ENCODE measurements at places on chromosomes 5 and 9. TPM values are rescaled to one million over a fixed set of nuclear protein-coding genes. Genes with fewer than 3 reads are reported as not detected.

Gene SOX30
- total RNA-seq: not detected

Gene ANKRD18A
- total RNA-seq: 5.6 TPM

DNA sequence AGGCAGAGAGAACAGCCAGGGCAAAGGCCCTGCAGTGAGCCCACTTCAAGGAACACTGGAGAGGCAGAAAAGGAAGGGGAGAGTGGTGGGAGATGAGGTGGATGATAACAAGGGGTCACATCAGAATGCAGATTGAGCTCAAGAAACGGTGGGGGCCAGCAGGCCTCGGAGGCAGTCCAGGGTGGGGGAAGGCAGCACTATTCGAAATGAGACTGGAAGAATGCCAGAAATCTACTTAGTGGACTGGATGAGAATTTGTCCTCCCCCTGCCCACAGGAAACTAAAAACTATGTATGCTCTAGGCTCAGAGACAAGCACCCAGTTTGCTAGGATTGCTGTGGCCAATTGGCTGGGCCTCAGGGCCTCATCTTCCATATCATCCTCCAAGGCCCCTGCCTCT lies 148.7 kb downstream of the ADAMTS12 start:
- DNase-seq: no peak

Gene HTR1A
- not detected for total RNA-seq

DNA sequence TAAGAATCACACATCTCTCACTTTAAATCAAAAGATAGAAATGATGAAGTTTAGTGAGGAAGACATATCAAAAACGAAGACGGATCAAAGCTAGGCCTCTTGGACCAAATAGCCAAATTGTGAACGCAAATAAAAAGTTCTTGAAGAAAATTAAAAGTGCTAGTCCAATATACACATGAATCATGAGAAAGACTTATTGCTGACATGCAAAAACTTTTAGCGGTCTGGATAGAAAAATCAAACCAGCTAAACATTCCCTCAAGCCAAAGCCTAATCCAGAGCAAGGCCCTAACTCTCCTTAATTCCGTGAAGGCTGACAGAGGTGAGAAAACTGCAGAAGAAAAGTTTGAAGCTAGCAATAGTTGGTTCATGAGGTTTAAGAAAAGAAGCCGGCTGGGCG lies 164.4 kb upstream of the PANK3 start:
- DNase-seq: no peak

Gene PDGFRB
- 1.5 TPM for total RNA-seq

DNA sequence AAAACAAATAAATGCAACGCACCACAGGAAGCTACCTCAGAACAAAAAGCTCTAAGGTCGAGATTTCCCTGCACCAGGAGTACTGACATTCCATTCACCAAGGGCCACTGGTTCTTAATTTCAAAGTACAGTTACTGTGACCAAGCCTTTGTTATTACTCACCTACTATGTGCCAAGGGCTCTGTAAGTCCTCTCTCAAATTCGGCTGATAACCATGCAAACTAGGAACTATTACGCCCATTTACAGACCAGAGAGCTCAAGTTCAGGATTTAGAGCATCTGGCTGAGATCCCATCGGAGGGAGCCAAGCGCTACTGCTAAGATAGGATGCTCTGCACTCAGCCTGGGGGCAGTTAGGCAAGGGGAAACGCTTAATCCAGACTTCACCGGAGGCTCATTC lies 5.6 kb downstream of the MYO10 start:
- no peak for DNase-seq

DNA sequence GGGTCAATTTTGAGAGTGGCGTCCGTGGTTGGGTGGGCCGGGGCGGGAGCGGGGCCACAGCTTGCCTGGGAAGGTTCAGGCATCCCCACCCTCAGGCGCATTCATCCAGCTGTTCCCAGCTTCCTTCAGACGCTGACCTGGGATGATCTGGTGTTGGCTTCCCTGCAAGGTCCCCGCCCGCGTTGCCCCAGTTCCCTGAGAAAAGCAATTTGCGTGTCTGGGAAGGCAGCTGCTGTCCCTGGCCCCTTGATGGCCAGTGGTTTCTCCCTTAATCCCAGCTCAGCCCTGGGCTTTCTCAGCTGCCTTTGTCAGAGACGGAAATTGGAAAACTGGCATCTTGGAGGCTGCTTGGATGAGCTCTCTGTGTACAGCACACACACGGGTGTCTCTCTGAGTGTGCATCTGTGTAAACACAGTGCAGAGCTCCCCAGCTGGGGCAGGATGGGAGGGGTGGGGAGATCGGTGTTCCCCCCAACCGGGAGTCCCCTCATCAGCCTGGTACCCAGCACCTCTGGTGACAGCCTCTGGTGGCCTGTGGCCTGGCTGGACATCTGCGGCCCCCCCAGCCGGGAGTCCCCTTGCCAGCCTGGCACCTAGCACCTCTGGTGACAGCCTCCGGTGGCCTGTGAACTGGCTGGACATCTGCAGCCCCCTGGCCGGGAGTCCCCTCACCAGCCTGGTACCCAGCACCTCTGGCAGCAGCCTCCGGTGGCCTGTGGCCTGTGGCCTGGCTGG lies 94.0 kb downstream of the COL5A1 start:
- DNase-seq: no peak

DNA sequence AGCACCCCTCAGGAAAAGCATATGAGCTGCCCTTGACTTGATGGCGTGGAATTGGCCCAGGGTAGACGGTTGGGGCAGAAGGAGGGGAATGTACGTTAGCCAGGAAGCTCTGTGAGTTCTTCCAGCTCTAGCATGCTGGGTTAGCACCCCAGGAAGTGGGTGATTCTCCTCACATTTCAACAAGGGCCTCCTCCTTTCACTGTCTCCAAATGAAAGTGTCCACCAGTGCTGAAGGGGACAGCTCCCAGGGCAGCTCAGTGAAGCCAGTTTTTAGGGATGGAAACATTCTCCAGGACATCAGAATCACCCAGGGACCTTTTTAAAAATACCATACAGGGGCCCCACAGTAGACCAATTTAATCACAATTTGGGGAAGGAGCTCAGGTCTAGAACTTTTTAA lies 17.2 kb upstream of the AFAP1L1 start:
- no peak for DNase-seq

DNA sequence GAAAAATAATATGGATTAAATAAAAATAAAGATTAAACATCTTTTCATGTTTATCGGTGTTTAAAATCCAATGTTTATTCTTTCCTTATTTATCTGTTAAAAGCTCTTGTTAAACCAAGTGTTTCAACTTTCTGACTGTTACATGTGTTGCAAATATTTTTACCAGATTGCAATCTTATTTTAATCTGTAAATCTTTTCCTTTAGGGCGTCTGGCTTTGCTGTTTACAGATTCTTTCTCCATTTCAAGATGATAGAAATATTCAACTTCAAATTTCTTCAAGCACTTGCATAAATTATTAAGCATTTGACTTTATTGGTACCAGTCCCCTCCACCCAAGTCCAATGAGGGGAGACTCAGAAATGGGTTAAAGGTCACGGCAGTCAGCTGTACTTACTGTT lies 16.9 kb upstream of the ABCA1 start:
- no peak for DNase-seq

GRCh38 chr5:180178531-180179441 lies 30.2 kb downstream of the RASGEF1C start:
- no peak for DNase-seq

Gene ANKRD34B
- total RNA-seq: not detected

Gene FGF1
- total RNA-seq: 7.9 TPM

Gene CDC20B
- not detected for total RNA-seq

DNA sequence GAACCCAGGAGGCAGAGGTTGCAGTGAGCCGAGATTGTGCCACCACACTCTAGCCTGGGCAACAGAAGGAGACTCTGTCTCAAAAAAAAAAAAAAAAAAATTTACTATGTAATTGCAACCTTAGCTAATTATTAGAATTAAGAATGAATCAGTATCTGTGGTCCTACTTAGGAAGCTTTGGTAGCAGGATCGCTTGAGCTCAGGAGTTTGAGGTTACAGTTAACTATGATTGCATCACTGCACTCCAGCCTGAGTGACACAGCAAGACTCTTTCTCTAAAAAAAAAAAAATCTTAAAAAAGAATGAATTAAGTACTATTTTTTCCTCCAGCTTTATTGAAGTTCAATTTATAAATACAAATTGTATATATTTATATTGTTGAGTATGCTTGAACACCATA lies 16.7 kb downstream of the NDUFAF2 start:
- DNase-seq: peak; percentile 2

DNA sequence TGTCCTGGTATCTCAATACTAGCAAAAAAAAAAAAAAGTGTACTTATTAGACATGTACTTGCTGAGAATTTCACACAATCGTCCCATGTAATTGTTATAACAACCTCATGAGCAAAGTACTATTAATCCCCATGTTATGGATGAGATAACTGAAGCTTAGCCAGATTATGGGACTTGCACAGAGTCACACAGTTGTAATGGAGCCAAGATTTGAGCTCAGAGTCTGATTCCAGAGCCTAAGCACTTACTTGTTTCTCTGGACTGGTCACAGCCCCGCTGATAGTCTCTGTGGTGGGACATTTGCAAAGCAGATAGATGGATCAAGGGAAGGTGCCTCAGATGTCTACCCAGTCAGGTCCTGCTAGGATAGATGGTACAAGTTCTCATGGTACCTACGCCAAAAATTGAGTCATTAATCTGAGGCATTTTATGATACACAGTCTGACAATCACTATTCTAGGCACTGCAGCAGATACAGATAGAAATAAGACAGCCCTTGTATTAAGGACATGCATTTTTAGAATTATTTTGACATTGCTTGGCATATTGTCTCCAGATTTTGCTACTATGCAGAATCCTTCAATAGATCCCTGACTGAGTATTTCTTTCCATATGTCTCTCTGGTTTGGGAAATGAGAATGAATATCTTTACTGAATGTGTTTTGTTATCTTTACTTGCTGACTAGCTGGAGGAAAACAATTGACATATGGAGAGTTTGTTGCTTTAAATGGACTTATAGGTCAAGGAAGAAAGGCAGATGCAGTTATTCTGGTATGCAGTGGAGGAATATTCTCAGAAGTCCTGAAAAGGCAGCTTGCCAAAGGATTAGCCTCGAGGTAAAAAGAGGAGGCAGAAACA lies 149.5 kb downstream of the ADAMTSL1 start:
- DNase-seq: no peak

GRCh38 chr9:128148509-128149000 lies 698 bp upstream of the LCN2 start:
- no peak for DNase-seq

GRCh38 chr5:9850456-9850855 lies 220.3 kb upstream of the TAS2R1 start:
- DNase-seq: no peak

- DNase-seq: peak; percentile 9
Measured at GRCh38 chr5:102937894-102938293, 182.0 kb downstream of the GIN1 start.

- DNase-seq: no peak
Measured at GRCh38 chr9:4614627-4615026, 47.5 kb upstream of the PLPP6 start.

- no peak for DNase-seq
Measured at GRCh38 chr9:125183054-125183453, 6.5 kb downstream of the PPP6C start.

Gene IFNA13
- total RNA-seq: not detected

- DNase-seq: no peak
Measured at GRCh38 chr9:116461632-116462031, 225.5 kb upstream of the TRIM32 start.

DNA sequence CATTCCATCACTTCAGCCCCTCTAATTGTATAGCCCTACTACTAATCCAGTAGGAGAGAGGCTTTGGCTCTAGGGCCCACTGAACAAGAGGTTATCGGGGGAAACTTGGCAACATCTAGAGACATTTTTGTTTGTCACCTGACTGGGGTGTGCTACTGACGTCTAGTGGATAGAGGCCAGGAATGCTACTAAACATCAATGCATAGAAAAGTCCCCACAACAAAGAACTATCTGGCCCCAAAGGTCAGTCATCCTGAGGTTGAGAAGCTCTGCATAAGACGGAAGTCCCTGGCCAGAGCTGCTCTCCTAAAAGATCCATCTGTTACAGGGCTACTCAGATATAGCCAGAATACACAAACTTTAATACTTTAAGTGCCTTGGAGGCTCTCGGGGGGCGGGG lies 570.6 kb upstream of the KLF4 start:
- no peak for DNase-seq

Gene CTNND2
- not detected for total RNA-seq

GRCh38 chr9:114371973-114372917 lies 15.5 kb downstream of the AKNA start:
- DNase-seq: peak; percentile 37

Gene MACIR
- 7.2 TPM for total RNA-seq

- no peak for DNase-seq
Measured at GRCh38 chr5:53123702-53124101, 14.1 kb upstream of the MOCS2 start.
